ENCODE measurements at places on chromosomes 3 and 15. TPM values are rescaled to one million over a fixed set of nuclear protein-coding genes. Genes with fewer than 3 reads are reported as not detected.

GRCh38 chr15:80582816-80583423 lies 112.2 kb upstream of the ABHD17C start:
- DNase-seq: no peak

DNA sequence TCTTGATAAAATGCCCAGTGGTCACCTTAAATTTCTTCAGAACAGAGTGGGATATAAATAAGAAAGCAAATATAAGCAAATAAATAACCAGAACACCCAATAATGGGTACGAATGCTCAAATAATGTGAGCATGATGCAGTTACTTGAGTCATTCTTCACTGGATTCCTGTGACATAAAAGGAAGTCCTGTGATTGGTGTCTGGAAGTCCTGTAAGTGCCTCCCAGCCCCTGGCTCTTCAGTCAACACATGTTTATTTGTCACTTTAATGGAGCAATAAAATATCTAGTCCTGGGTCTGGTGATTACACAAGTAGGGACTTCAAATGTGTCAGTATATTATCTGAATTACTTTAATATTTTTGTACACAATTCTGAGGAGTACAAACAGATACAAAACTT lies 30.4 kb downstream of the TMEM212 start:
- DNase-seq: peak; percentile 51

- peak; percentile 79 for DNase-seq
Observed at GRCh38 chr3:109806929-109807328, 469.6 kb upstream of the DPPA4 start.

MNS1 gene
- not detected for total RNA-seq

GRCh38 chr3:99761415-99762165 lies 56.1 kb upstream of the CMSS1 start:
- no peak for DNase-seq

DNA sequence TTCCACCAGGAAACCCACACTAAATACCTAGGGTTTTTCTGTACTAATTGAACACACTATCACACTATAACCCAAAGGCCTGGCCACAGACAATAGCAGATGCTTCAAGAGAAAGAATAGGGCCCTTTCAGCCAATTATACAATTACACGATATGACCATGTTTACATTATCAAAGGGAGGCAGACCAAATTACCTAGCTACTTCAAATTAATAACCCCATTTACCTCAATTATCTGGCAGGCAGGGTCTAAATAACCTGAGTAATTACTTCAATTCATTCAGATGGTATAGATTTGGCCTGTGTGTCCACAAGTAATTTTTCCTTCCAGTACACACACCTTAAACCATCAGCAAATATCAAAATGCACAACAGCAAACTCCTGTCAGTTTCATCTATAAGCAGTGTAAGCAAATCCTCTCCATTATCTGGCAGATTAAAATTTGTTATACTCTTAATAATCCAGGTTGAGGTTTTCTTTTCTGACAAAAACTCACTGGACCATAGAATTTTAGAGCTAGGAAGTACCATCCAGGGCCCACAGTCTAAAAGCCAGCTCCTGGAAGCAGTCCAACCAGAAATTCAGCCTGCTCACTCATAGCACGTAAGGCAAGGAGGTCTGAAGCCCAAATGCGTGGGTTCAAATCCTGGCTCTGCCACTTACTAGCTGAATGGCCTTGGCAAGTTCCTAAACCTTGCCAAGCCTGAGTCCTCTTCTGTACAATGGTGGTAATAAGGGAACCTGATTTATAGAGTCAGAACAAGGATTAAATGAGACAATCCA lies 51.8 kb downstream of the RFTN1 start:
- DNase-seq: no peak

Measured in bronchial epithelial cell (primary cell).